ENCODE measurements at places on chromosomes 11 and 22.

- DNase-seq, result no peak
Measured at GRCh38 chr11:130068546-130068985, 1.1 kb upstream of the APLP2 start.

DNA sequence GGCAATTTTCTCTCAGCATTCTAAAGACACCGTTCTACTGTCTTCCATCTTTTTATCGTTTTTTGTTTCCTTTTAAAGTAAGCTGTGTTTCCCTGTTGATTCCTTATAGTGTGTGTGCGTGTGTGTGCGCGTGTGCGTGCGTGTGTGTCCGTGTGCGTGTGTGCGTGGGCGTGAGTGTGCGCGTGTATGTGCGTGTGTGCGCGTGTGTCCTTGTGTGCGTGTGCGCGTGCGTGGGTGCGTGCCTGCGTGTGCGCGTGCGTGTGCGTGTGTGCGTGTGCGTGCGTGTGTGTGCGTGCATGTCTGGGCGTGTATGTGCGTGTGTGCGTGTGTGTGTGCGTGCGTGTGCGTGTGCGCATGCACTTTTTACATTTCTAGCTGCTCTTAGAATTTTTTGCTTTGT, 1033.7 kb downstream of the BRD1 start:
- DNase-seq, result no peak

DNA sequence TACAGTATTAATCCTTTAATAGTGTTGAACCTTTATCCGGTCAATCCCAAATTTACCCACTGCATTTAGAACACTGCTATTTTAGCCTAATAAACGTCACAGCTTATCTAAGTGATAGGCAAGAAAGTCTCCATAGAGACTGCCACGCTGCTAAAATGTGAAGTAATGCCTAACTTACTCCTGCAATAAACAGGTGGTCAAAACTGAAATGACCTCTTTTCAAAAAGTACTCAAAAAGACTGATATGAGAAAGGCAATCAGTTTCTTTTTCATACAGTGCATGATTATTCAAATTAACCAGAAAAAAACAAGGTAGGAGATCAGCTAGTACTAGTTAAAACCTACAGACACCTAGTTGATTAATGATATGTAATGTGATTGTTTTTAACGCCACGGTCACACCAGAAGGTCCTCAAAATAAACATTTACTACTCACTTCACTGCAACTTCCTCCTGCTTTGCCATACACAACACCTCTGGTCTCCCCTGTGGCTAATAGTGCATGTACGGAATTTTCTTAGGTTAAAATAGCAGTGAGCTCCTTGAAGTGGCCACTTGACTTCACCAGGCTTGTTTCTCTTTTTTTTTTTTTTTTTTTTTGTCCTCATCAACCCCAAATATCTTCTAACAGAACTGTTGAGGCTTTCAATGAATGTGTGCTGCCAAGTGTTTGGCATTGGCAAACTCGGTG, 8.8 kb downstream of the ATP5MG start:
- DNase-seq, result no peak

GRCh38 chr22:37270928-37271650, 11.2 kb upstream of the CYTH4 start:
- no peak for DNase-seq

DNA sequence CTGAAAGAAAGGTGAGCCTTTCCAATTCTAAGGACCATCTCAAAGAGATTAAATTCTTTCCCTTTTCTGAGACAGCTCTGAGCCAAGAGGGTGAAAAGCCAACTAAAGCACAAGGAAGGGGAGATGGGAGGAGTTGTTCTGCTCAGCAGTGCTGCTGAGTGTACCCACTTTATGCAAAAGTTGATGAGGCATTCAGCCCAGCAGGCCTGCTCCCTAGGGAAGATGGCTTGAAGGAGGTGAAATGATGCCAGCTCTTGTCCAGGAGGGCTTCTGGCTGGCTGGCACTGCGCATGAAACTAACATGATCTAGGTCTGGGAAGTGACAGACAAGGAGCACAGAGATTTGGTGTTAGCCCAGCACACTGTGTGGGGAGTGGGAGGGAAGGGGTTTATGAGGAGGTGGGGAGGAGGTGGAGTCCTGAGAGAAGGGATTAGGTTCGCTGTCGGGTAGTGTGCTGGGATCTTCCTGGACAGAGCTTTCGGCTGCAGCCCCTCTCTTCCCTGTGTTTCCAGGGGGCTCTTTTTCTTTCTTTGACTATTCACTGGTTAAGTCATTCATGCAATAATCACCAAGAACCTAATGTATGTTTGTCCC, 225.5 kb upstream of the NARS2 start:
- DNase-seq, result no peak

- DNase-seq, result no peak
Measured at GRCh38 chr22:47846206-47846605, 1083.8 kb downstream of the TBC1D22A start.

DNA sequence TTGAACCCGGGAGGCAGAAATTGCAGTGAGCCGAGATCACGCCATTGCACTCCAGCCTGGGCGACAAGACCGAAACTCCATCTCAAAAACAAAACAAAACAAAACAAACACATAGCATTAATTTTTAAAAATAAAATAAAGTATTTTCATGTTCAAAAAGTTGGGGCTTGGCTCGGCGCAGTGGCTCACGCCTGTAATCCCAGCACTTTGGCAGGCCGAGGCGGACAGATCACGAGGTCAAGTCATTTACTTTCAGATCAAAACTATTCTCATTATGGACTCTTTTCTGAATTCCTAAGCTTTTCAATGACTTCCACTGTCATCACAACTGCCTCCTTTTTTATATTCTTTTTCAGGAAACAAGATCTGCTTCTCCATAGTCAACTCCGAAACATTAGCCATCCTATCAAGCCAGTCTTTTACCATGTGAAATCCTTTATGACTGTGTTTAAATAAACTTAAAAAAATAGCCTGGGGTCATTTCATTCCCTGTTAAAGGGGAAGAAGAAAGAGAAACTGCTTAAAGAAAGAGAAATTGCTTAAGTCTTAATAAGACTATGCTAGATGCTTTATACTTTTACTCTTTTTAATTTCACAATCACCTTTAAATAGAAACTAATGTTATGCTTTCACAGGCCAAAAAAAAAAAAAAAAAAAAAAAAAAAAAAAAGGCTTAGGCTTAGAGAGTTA, 13.1 kb upstream of the CHRNA10 start:
- no peak for DNase-seq

DNA sequence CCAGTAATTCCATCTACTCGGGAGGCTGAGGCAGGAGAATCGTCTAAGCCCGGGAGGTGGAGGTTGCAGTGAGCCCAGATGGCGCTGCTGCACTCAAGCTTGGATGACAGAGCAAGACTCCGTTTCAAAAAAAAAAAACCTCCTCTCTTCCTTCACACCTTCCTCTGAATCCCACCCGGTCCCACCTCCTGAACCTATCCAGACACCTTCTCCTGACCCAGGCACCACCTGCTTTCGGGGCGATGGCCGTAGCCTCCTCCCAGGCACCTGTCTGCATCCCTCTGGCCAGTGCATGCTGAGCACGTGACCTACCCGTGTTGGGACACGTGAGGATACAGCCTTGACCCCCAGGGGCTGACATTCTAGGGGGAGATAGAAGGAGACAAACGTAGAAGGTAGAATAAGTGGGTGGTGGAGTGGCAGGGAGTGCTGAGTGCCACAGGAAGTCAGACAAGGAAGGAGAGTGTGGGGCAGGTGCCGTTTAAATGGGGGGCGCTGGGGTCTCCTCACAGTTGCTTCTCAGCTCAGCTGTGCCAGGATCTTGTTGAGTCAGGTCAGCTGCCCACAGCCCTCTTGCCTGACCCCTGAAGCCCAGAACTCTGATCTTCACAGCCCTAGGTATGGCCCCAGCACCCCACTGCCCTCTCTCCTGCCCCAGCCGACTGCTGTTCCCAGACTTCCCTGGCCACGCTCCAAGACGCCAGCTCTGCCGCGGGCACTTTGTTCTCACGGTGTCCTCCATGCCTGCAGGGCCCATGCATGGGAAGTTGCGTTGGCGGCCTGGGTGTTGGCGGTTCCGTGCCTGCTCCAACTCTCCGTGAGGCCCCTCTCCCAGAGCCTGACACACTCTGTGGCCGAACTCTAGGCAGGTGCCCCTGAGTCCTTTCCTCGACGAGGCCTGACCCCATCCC, 1.2 kb upstream of the MIOX start:
- no peak for DNase-seq

GRCh38 chr11:36878737-36879136, 280.7 kb upstream of the RAG2 start:
- DNase-seq, result no peak

GRCh38 chr11:14105446-14105845, 142.9 kb downstream of the SPON1 start:
- DNase-seq, result no peak

DNA sequence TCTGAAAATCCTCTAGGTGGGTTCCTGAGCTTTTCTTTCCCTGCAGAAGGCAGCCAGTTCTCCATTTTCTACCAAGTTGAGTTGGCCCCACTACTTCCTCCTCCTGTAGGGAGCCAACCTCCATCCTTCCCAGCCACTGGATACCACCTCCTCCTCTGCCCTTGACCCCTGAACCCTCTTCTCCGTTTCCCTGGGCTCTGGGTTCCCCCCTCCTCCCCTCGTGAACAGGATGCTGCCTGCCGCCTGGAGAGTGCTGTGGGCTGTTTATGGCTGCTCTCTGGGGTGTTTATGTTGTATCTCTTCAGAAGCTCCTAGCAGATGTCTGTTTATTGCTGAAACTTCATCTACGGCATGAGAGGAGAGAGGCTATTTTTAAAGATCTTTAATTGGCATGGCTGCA, 8.6 kb downstream of the MICAL2 start:
- no peak for DNase-seq

GRCh38 chr11:32121012-32121411, 30.1 kb downstream of the RCN1 start:
- no peak for DNase-seq

DNA sequence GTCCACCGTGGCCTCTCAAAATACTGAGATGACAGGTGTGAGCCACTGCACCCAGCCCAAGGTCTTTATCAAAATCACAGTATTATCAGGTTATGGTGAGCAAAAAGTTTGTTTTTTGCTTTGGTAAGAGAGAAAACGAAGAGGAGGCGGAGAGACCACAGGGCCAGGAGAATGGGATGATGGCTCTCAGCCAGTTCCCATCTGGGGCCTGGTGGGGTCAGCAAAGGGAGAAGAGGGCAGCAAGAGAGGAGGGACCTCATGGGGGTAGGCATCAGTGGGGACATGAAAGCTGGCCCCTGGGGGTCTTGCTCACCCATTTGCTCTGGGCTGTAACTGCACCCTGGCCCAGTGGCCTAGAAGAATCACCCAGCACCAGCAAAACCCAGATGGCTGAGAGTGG, 190.2 kb downstream of the SHANK2 start:
- DNase-seq, result no peak

DNA sequence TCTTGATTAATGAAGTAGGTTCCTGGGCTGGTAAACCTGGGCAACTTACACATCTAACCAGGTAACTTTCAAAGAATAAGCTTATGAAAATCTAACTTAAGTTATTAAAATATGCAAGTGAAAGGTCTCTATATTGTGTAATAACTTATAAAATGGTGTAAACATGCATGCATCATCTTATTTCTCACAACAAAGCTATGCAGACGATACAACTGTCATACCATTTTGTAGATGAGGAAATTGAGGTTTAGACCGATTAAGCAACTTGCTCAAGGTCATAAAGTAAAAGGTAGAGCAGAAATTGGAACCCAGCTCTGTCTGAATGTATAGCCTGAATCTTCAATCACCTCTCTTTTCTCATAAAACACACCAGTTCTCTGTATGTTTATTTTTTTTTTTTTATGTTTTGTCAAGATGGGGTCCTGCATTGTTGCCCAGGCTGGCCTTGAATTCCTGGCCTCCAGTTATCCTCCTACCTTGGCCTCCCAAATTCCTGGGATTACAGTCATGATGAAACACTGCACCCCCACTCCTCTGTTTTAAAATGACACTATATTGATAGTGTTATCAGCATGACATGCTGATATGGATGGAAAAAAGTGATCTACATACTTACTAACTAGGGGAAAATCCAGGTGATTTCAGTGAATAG, 109.6 kb downstream of the SGSM3 start:
- DNase-seq, result no peak

GRCh38 chr11:33089776-33090175, 50.4 kb downstream of the TCP11L1 start:
- no peak for DNase-seq

- peak; percentile 65 for DNase-seq
Measured at GRCh38 chr22:17964156-17964555, 60.2 kb downstream of the MICAL3 start.

- DNase-seq, result no peak
Measured at GRCh38 chr11:19379465-19379864, 138.7 kb upstream of the E2F8 start.

DNA sequence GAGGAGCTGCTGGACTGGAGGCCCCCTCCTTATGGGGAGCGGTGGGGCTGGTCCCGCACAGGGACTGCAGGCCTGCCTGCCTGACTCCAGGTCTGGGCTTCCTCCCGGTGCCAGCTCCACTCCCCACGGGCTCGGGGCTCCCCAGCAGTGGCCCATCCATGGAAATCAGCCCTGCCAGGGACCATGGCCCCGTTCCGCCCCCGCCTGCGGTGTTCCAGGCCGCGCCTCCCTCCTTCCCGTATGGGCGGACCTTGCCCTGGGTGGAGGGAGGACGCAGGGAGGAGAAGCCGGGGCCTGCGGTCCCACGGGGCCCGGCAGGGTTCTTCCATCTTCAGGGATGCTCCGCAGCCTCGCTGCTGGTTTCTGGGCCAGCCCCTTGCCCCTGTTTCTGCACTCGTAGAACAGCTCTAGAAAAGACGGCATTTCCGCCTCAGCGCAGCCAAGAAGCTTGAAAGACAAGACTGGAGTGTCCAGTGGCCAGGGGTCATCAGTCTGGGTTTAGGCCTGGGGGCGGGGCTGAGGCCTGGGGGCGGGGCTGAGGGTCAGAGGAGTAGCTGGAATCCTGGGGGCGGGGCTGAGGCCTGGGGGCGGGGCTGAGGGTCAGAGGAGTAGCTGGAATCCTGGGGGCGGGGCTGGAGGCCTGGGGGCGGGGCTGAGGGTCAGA, 1330.6 kb downstream of the BRD1 start:
- no peak for DNase-seq

DNA sequence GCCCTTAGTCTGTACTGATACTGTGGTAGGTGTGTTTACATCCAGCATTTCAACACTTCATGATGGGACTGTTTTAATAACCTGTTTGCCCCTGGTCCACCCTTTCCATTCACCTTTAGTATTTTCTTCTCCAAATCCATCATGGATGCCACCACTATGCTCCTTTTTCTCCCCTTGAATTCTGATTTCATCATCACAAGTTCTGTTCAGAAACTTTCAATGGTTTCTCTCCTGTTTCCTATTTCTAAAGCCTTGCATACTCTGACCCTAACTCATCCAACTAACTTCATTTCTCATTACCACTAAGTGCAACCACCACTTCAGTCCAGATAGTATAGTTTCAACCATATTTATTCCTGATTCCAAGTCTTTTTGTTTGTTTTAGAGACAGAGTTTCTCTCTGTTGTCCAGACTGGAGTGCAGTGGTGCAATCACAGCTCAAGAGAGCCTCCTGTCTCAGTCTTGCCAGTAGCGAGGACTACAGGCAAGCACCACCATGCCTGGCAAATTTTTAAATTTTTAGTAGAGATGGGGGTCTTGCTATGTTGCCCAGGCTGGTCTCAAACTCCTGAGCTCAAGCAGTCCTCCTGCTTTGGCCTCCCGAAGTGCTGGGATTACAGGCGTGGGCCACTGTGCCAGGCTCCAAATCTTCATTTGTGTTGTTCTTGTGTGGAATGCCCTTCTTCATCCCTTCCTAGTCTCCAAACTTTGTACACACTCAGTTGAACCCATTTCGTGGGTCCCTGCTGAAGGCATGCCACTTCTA, 1.2 kb upstream of the LIN7C start:
- peak; percentile 4 for DNase-seq

GRCh38 chr11:61195719-61196118, 7.6 kb upstream of the PGA3 start:
- DNase-seq, result no peak

Data from hematopoietic multipotent progenitor cell treated with erythropoietin and hydrocortisone succinate and interleukin-3 and kit ligand, for 8 days (in vitro differentiated cells).